Endothelial cell (in vitro differentiated cells): ENCODE measurements at places on chromosomes 16 and 17. TPM values are rescaled to one million over a fixed set of nuclear protein-coding genes. Genes with fewer than 3 reads are reported as not detected.

- no peak overlapping the region for H3K4me3 ChIP-seq
- H3K36me3 ChIP-seq = peaks cover 4% of the 10 kb centered on the region
- H3K27ac ChIP-seq = no peak overlapping the region
- peaks cover 10% of the 10 kb centered on the region for H3K27me3 ChIP-seq
Measured at GRCh38 chr17:50603340-50603739, 31.3 kb upstream of the ABCC3 start.

Gene DVL2
- total RNA-seq = 58.2 TPM

DNA sequence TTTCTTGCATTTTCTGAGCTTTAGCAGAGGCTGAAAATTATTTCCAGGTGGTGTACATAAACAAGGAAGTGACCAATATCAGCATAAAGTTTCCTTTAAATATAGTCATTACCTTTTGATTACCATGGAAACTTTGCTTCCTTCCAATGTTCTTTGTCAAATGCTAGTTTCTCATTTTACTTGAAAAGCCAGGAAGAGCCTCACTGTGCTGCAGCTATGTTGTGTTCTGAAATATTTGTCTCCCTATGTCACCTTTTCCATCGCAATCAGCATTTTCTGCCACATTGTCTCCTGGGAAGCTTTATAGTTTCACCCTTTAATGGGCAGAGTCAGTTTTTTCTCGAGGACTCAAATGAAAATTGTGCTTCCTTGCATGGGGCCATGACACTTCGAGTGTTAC lies 496.0 kb downstream of the CDH8 start:
- no peak overlapping the region for H3K27ac ChIP-seq
- no peaks in the 10 kb centered on the region for H3K27me3 ChIP-seq
- peaks cover 5% of the 10 kb centered on the region for H3K4me1 ChIP-seq
- DNase-seq = no peak
- no peak overlapping the region for H3K4me3 ChIP-seq
- no peaks in the 10 kb centered on the region for H3K36me3 ChIP-seq

DNA sequence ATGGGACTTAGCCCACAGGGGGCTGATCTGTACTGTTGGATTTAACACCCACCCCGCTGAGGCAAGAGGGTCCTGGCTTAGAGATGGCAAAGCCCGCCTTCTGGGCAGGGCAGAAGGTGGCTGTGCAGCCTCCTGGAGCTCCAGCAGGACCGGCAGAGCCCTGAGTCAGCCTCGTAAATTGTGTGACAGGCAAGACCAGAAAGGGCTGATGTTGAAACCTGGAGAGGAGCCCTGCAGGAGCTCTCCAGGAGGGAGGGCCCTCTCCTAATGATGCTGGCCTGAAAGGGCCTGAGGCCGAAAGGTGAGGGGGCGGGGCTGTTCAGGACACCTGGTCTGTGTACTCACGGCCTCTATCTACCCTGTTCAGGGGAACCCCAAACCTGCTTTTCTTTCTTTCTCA lies 22.5 kb upstream of the MYO15B start:
- peaks cover 10% of the 10 kb centered on the region for H3K36me3 ChIP-seq
- peaks cover 9% of the 10 kb centered on the region for H3K27me3 ChIP-seq
- H3K4me3 ChIP-seq = no peak overlapping the region

Gene SLC12A3
- total RNA-seq = not detected

Gene GNAO1
- total RNA-seq = 0.69 TPM

DNA sequence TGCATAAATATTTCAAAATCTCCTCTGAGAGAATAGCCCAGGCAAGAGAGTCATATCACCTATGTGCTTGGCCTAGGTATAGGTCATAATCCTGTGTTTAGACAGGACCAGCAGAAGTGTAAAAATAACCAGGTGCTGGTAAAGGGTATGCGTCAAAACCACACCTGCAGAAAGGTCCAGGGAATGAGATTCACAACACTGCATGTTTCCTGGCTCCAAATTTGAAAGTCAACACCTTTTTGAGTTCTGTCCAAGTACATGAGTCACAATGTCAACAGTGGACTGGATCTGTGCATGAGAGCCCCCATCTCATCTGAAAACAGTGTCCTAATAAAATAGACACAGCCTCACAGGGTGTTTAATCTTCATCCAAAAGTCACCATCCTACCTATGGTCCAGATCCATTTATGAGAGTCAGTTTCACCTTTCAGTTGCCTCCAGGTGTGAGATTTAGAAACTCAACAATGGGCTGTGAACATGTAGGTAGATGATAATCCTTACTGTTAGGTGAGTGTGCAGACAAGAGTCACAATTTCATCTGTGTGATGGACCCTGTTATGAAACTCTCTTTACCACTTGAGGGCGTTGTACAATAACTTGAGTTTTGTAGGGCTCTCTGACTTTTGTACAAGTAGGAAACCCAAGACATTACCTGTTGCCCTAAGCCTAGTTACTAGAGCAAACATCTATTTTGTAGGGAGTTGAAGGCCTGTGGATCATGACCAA lies 2100.7 kb downstream of the TP53TG3F start:
- no peak overlapping the region for H3K27ac ChIP-seq
- H3K27me3 ChIP-seq = peaks cover 9% of the 10 kb centered on the region
- no peak for DNase-seq
